Mesenchymal stem cell (in vitro differentiated cells and primary cell): ENCODE measurements at places on chromosomes 12 and 14.
A peak's percentile ranks its signal among the peaks of the same experiment; 100 is the strongest.

GRCh38 chr12:56723352-56723751 is 1.7 kb downstream of the NACA start:
- DNase-seq: no peak

DNA sequence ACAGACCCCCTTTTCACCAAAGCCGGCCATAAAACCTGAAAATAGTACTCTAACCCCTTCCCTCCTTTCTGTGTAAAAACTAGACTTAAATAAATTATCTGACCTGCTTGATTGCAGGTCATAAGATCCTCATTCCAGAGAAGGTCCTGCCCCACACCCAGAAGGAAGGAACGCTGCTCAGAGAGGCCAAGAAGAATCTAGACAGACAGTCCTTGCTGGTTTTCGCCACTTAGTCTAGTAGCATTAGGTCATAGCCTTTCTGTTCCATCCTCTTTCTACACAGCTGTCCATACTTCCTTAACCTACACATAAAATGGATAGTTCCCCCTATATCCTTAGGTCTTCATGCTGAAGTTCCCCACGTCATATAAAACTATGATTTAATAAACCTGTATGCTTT is 83.7 kb upstream of the IGF1 start:
- DNase-seq: no peak

DNA sequence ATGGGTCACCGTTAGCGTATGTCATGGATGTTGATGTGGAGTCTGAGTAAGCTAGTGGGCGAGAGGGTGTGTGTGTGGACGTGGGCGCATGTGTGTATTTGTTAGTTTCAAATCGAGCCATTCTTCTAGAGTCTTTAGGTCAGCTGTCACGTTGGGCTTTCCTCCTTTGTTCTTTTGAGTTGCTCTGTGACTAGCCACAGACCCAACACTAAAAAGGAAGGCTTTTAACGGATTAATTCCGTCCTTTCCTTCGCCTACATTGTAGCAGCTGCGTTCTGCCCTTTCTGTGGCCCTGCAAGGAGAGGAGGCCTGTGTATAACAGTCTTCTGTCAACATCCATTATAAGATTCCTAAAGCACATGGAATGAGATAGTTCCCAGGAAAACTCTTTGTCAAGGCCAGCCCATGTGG is 117.2 kb upstream of the DNM1L start:
- peak; percentile 51 for DNase-seq

DNA sequence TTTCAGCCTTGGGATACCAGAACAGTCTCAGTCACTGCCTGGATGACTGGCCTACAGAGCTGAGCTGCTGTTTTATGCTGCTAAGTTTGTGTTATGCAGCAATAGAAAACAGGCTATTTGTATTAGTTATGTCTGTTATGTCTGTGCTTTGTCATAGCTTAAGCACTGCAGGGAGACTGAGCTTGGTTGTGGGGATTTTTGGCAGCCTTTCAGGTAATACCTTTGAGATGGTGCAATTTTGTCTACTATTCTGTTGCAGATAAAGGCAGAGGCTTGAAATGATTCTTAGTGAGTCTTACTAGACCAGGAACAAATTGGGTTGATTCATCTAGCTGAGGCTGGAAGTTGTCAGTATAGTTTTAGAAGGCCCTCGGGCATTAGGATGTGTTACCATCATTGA is 201.3 kb upstream of the RBM19 start:
- no peak for DNase-seq

DNA sequence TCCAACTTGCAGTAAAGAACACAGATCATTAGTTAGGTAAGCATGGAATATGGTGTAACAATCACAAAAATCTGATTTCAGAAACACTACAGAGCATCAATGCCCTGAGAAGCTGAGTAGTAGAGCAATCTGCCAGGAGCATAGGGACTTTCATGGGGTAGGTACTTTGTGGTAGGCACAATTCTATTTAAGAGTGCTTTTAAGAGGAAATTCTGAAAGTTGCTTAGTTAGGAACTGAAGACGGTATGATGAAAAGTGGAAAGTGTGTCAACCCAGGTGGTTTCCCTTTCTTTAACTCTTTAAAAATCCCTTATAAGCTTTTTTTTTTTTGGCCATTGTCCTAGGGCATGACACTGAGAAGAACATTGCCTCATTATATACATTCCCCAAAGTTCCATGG is 535.7 kb upstream of the FBXO33 start:
- DNase-seq: no peak
